ENCODE measurements at places on chromosomes 5 and 9.

DNA sequence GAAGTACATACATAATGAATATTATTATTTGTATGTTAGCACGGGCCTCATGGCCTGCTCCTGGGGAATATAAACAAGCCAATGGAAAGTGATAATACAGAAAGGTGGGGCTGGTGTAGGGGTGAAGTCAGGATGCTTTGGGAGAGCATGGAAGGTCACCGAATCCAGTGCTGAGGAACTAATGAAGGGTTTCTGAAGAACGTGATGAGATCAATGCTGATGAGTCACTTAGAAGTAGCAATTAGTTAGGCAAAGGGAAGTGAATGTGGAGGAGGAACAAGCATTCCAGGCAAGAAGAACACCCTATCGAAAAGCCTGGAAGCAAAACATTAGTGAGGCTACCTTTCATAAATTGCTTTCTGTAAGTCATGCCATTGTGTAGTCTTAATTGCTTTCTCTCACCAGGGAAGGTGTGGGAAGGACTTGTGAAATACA, 2.1 kb downstream of the ANXA1 start:
- no peak for DNase-seq

- no peak for DNase-seq
Measured at GRCh38 chr9:85703398-85703797, 38.4 kb downstream of the AGTPBP1 start.

- no peak for DNase-seq
Measured at GRCh38 chr9:98931600-98932389, 11.9 kb upstream of the COL15A1 start.

DNA sequence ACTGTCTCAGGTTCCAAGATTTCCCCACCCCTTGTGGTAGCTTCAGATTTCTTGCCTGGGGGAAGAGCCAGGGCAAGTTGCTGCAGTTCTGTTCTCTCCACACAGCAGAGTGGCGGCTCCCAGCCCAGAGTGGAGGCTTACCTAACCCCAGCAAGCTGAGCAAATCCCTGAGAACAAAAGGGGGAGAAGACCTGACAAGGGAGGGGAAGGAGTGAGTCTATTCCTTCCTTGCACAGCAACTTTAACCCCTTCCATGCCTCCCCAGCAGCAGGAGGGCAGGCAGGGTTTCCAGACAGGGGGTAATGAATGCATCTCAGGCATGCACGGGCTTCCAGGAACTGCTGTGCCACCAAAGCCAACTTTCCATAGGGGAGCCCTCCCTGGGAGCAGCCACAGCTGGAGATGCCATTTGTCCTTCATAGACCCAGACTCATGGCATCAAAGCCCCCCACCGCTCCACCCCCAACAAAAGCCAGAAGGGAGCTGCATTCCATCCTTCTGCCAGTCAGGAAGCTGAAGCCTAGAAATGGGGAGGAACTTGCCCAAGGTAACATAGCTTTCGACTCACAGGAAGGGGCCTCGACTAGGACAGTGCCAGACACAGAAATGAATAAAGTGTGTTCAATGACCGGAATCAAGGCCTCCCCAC, 28.8 kb upstream of the FAT2 start:
- DNase-seq = no peak

GRCh38 chr9:87034841-87035240, 87.5 kb upstream of the GAS1 start:
- DNase-seq = no peak

- DNase-seq = peak; percentile 71
Measured at GRCh38 chr9:123679330-123679987, 250.5 kb downstream of the DENND1A start.

GRCh38 chr5:113115061-113115460, 138.5 kb downstream of the DCP2 start:
- DNase-seq = no peak

DNA sequence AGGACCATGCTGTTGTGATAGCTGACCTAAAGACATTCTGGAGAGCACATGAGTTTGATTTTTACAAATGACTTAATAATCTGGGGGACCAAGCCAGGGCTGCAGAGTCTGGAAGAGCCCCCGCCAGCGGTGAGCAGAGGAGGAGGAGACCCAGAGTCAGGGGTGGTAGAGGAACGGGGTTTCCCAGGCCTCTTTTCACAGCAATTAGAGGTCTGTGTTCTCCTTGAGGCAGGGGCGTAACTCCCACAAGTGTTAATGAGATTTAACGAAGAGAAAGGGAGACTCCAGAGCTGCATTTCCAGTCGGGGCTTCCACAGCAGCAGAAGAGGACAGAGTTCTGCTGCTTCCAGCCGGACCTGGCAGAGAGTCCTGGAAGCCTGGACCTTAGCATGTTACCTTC, 137.9 kb upstream of the SLC24A2 start:
- no peak for DNase-seq

All from NCI-H345 (cell line).